Forelimb muscle (tissue), 1 donor: ENCODE measurements at places on chromosomes 6 and 20. TPM values are rescaled to one million over a fixed set of nuclear protein-coding genes. Genes with fewer than 3 reads are reported as not detected.

- DNase-seq: no peak
These were observed 104.1 kb downstream of the ZFP64 start for GRCh38 chr20:52087471-52087870.

DNA sequence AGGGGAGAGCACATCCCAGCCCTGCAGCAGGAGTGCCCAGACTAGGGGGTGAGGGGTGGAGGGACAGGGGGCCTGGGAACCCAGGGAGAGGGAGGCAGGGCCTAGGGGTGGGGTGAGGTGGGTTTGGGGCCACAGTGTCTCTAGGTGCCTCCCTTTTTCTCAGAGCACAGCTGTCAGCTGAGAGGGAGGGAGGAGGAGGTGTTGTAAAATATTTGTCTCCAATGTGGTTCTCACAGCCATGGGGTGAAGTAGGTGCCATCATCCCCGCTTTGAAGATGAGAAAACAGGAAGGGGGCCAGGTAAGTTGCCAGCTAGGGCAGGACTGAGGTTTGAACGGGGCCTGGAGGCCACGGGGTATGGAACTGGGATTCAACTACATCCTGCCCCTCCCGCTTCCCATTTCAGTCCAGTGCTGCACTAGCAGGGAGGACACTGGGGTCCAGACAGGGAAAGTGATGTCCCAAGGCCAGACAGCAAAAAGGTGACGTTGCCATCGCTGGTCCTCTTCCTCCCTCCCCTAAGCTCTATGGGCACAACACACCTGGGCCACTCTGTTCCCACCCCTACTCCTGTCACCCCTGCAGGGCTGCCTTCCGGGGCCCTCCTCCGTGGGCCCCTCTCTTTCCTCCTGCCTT, 20.3 kb downstream of the PACSIN1 start:
- DNase-seq: no peak

MROH8 gene
- polyA plus RNA-seq: 6.2 TPM

- DNase-seq: no peak
These were observed 9.1 kb downstream of the CASS4 start for GRCh38 chr20:56420940-56421688.

IMPG1 gene
- 0.48 TPM for polyA plus RNA-seq
